Right ventricle myocardium inferior (tissue), 1 donor: ENCODE measurements at places on chromosomes 5 and 9. TPM values are rescaled to one million over a fixed set of nuclear protein-coding genes. Genes with fewer than 3 reads are reported as not detected.

The PPP3R2 gene
- total RNA-seq, result not detected

The RANBP17 gene
- total RNA-seq, result 2.7 TPM

The CAMK2A gene
- 17.0 TPM for total RNA-seq

The TPPP gene
- 34.5 TPM for total RNA-seq

The POLR1E gene
- 10.5 TPM for total RNA-seq

The GRXCR2 gene
- 5.5 TPM for total RNA-seq

The ADAMTS13 gene
- total RNA-seq, result 3.6 TPM

The ORM2 gene
- total RNA-seq, result not detected

The CDKN2B gene
- total RNA-seq, result 3.0 TPM

The DDX4 gene
- not detected for total RNA-seq

The KIF20A gene
- total RNA-seq, result 0.84 TPM

The TMC1 gene
- total RNA-seq, result not detected

The ANGPTL2 gene
- total RNA-seq, result 37.1 TPM

The STPG3 gene
- 1.4 TPM for total RNA-seq

The NEURL1B gene
- total RNA-seq, result 37.1 TPM

The SIT1 gene
- not detected for total RNA-seq

The N4BP3 gene
- 2.9 TPM for total RNA-seq

The PAPPA gene
- 1.1 TPM for total RNA-seq

The MLANA gene
- total RNA-seq, result not detected

The PCDHB12 gene
- 1.3 TPM for total RNA-seq

The STC2 gene
- total RNA-seq, result 10.4 TPM

The CCDC171 gene
- total RNA-seq, result 1.6 TPM

The TAS2R1 gene
- not detected for total RNA-seq

The LMNB1 gene
- 3.7 TPM for total RNA-seq

The IL9 gene
- not detected for total RNA-seq

The ZBED3 gene
- total RNA-seq, result 6.5 TPM

The FGF18 gene
- 10.1 TPM for total RNA-seq

The TMEM174 gene
- total RNA-seq, result not detected

The ZDHHC11 gene
- total RNA-seq, result 38.0 TPM

The SYNPO gene
- 587 TPM for total RNA-seq

The LRRC19 gene
- not detected for total RNA-seq

The ENG gene
- 131 TPM for total RNA-seq

The KIF12 gene
- not detected for total RNA-seq

The GRM6 gene
- total RNA-seq, result not detected
